Stimulated activated CD4-positive, alpha-beta T cell treated with anti-CD3 and anti-CD28 coated beads, TNF-alpha, amount 100 ng/mL, for 1 hour (primary cell): ENCODE measurements at places on chromosomes 6 and 20.

GRCh38 chr6:88374553-88374952 lies 208.4 kb upstream of the CNR1 start:
- DNase-seq = no peak

DNA sequence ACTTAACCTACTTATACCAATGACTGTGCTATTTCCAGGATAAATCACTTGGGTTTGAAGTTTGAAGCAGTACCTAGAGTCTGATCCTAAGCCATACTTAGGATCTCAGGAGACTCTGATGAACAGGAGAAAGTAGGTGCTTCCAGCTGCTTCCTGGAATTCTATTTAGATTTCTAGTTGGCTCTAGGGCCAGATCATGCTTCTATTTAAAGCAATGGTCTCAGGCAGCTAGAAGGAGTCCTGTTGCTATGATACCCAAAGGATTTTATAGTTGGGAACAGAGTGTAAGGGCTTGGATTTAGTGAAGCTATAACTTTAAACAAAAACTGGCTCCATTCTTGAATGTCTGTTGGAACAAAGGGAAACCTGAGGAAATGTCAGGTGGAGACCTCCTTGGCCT lies 52.4 kb upstream of the TINAG start:
- DNase-seq = no peak

DNA sequence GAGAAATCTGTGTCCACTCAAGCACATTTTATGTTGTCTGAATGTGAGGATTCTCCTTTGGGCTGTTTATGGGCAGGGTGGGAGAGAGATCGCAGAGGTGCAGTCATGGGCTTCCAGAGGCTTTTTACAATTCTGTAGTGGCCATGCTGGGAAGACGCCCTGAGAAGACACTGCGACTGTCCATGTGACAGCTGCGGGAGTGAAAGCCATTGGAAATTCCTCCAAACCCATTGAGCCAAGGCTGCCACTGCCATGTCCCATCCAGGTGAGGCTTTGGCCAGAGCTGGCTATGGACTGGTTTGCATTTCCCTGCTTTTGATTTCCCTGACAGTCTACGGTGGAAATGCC lies 216.9 kb upstream of the ECI2 start:
- DNase-seq = no peak

DNA sequence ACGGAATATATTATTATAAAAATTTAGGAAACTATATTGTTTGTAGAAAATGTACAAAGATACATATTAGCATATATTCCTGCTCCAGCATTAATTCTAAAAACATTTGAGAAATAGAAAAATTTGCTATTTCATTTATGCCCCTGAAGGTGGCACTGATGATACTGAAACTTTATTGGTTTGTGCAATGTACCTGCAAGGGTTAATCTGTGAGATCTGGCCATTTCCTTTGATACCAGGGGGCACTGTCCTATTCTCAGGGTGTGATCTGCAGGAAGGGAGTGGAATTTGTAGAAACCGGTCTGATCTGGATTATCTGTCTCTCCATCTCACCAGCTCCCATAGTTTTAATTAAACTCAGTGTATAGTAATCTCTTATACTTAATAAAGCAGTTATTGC lies 625.1 kb upstream of the IMPG1 start:
- DNase-seq = no peak

GRCh38 chr20:19944772-19945459 lies 72.2 kb upstream of the NAA20 start:
- no peak for DNase-seq

GRCh38 chr20:51449498-51450220 lies 92.9 kb downstream of the NFATC2 start:
- no peak for DNase-seq

GRCh38 chr20:57498425-57499400 lies 26.2 kb downstream of the CTCFL start:
- no peak for DNase-seq

DNA sequence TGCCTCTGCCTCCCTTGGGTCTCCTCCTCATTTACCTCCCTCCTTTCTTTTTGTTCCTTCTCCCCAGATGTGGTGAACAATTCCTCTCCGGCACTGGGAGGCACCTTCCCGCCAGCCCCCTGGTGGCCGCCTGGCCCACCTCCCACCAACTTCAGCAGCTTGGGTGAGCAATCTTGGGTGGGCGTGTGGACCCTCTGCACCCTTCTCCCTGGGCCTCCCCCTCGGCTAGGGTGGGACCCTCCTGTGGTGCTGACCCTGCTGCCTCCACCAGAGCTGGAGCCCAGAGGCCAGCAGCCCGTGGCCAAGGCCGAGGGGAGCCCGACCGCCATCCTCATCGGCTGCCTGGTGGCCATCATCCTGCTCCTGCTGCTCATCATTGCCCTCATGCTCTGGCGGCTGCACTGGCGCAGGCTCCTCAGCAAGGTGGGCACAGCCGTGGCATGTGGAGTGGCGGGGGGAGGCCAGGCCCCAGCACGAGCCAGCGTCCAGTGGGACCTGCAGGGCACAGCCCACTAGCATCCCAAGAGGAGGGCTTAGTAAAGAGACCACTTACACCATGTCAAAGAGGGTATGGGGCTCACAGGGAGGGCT lies 8.8 kb downstream of the DDR1 start:
- no peak for DNase-seq

DNA sequence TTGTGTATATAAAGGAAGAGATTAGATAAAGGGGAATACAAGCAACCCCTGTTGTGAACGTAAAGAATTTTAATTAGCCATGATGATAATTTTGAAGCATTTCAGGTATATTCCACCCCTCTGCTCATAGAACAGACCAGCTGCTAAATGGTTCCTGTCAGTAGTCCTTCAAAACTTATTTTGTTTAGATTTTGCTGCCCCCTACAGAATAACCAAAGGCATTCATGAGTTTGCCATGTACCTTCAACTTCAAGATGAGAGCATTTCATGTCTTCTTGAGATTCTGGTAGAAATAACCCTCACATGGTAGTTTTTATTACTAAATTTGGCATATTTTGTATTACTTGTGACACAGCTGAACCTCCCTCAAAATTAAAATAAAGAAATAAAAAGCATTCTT lies 1586.7 kb downstream of the HACE1 start:
- no peak for DNase-seq

- DNase-seq = no peak
Measured at GRCh38 chr6:146305092-146305491, 238.5 kb upstream of the RAB32 start.
